ENCODE measurements at places on chromosomes 5 and 9. TPM values are rescaled to one million over a fixed set of nuclear protein-coding genes. Genes with fewer than 3 reads are reported as not detected.

TLX3 gene
- not detected for polyA plus RNA-seq

SLC6A18 gene
- polyA plus RNA-seq: not detected

ESM1 gene
- polyA plus RNA-seq: 1.7 TPM

LHFPL2 gene
- polyA plus RNA-seq: 48.3 TPM

NR5A1 gene
- polyA plus RNA-seq: not detected

PPP2R2B gene
- 0.76 TPM for polyA plus RNA-seq

INSL4 gene
- polyA plus RNA-seq: not detected

ALDH1A1 gene
- 35.0 TPM for polyA plus RNA-seq

Measured in forelimb muscle (tissue), 1 donor.